Suppressor macrophage (primary cell): ENCODE measurements at places on chromosomes 6 and 20.

GRCh38 chr6:17630511-17631073 is 30.5 kb downstream of the FAM8A1 start:
- no peak for DNase-seq

DNA sequence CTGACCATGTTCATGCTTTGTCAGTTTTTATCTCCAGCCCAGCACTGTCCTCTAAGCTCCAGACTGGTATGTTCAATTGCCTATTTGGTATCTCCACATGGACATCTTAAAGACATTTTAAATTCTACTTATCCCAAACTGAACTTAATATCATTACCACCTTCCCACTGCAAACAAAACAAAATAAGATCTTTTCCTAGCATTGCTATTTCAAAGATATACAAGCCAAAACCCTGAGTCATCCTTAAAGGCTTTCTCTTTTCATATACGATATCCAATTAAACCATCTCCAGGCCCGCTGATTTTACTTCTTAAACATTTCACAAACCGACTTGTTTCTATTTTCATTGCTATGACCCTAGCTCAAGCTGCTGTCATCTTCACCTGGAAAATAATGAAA is 35.1 kb upstream of the HS3ST5 start:
- no peak for DNase-seq

DNA sequence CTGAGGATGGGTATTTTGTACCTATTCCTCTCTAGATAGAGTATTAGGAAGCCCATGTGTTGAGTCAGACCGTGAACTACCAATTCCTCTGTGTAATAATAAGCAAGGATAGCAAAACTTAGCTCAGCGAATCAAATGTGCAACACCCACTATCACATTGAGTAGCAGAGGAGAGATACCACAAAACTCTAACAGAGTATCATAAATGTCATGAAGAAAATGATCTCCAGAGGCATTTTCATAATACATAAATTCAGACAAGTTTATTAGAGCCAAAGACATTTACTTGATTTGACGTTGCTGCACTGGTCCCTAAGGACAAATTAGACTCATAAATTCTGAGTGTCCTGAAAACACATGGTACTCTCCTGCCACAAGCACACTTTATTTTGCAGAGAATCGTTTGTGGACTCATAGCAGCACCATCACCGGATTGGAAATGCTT is 245.2 kb downstream of the HAO1 start:
- DNase-seq, result no peak

- DNase-seq, result peak; percentile 82
These were observed 57.0 kb upstream of the GNRH2 start for GRCh38 chr20:2986466-2986865.

DNA sequence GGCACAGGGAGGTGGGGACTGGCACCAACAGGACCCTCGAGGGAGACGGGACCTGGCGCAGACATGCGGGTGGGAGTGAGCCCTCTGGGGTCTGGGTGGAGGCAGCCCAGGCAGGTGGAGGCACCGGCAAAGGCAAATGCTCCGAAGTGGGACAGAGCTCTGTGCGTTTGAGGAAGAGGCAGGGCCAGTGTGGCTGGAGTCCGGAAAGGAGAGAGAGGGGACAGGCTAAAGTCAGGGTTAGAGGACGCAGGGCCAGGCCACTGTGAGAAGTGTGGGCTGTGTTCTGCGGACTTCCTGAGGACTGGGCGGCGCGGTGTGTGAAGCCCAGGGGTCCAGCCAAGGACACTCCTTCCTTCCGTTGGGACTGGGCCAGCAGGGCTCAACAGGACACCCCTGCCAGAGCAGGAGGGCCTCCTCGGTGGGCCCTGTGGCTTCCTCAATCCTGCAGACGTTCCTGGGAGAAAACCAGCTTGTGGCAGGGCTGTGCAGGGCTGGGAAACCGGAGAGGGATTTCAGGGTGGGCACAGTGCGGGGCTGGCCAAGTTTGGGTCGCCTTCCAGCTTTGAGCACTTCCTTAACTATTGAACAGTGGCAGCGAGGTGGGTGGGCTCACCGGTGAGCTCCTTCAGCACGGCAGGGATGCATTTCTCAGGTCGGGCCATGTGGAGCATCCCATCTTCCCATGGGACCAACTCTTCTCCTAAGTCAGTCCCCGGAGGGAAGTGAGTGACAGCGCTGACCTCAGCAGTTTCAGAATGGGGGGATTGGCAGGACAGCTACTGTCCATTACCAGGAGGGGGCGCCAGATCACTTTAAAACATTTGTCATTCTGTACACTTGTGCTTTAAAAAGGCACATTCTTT is 22.5 kb downstream of the MOCS3 start:
- DNase-seq, result peak; percentile 64

GRCh38 chr6:72032086-72032485 is 145.7 kb downstream of the RIMS1 start:
- DNase-seq, result no peak

DNA sequence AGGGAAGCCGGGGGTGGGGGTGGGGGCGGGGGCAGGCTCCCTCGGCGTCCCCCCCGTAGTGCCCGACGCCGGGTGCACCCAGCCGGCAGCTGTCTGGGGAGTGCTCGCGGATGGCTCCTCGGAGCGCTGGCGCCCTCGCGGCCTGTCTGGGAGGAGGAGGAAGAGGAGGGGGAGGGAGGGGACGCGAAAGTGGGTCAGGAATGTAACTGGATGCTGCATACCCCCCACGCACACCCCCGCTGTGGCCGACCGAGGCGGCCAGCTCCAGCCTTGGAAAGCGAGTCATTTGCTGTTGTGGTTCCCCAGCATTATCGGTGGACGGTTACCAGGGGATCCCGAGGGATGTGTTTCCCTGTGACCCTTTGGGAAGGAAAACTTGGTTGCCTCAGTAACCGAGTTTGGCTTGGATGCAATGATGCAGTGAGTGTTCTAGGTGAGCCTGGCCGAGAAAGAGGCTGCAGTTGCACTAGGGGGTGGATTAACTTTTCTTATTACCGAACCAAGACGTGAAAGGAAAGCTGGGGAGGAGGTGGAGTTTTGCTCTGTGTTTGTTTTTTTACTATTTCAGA is 55.2 kb upstream of the RREB1 start:
- DNase-seq, result peak; percentile 72

- peak; percentile 64 for DNase-seq
These were observed 83.0 kb downstream of the SCAF8 start for GRCh38 chr6:154815938-154816820.

- peak; percentile 63 for DNase-seq
These were observed 54.4 kb upstream of the RNF24 start for GRCh38 chr20:4069751-4070150.

GRCh38 chr20:62643521-62644043 is 1.3 kb downstream of the SLCO4A1 start:
- DNase-seq, result no peak

DNA sequence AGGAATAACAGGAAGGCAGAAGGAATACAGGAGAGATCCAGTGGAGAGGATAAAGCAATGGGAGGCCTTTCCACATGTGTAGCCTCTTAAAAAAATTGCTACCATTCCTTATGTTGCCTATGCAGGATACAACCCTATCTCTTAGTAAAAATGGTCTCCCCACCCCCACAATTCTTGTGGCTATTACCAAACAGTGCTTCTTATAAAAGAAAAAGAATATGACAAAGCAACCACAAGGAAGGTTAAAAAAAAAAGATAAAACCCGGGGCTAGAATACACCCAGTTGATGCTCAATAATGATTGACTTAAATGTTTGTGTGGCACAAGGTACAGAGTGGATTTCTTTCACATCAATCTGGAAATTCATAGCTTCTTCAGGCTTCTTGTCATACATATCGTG is 250.9 kb downstream of the HIVEP2 start:
- no peak for DNase-seq

- DNase-seq, result peak; percentile 64
These were observed 253.8 kb upstream of the STXBP5 start for GRCh38 chr6:146950351-146950835.

- DNase-seq, result no peak
These were observed 3.7 kb upstream of the SYNDIG1 start for GRCh38 chr20:24465730-24466129.

DNA sequence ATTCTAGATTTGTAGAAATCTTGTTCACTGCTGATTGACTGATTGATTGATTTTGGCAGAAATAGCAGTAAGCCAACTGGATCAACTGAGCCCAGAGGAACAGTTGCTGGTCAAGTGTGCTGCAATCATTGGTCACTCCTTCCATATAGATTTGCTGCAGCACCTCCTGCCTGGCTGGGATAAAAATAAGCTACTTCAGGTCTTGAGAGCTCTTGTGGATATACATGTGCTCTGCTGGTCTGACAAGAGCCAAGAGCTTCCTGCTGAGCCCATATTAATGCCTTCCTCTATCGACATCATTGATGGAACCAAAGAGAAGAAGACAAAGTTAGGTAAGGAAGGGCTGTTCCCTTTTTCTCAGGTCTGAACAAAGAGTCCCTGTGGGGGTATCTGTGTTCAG is 31.2 kb downstream of the TREML1 start:
- DNase-seq, result no peak
